ENCODE measurements at places on chromosomes 5 and 9. TPM values are rescaled to one million over a fixed set of nuclear protein-coding genes. Genes with fewer than 3 reads are reported as not detected.

ADAMTS19 gene
- 0.02 TPM for polyA plus RNA-seq

IFNA2 gene
- not detected for polyA plus RNA-seq

FCN2 gene
- not detected for polyA plus RNA-seq

SFXN1 gene
- 126 TPM for polyA plus RNA-seq

GPR151 gene
- polyA plus RNA-seq, result not detected

RETREG1 gene
- 0.14 TPM for polyA plus RNA-seq

- no peak for DNase-seq
Observed at GRCh38 chr5:168298949-168299348, 7.5 kb downstream of the WWC1 start.

DNA sequence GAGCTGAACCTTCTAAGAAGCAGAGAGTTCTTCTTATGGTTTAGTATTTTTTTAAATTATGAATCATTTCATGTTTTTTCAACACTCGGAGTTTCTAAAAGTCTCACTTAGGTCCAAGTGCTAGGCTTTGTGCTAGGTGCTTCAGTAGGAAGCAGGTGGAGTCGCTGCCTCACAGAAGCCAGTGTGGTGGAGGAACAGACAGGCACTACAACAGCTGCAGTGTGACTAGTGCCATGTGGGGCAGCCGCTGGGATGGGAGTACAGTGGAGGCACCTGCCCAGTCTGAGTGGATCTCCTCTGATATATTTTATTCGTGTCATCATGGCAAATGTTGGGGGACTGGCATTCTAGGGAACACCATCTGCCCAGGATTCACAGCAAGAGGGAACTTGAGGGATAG lies 15.3 kb downstream of the PCDHGC5 start:
- no peak for DNase-seq

DNA sequence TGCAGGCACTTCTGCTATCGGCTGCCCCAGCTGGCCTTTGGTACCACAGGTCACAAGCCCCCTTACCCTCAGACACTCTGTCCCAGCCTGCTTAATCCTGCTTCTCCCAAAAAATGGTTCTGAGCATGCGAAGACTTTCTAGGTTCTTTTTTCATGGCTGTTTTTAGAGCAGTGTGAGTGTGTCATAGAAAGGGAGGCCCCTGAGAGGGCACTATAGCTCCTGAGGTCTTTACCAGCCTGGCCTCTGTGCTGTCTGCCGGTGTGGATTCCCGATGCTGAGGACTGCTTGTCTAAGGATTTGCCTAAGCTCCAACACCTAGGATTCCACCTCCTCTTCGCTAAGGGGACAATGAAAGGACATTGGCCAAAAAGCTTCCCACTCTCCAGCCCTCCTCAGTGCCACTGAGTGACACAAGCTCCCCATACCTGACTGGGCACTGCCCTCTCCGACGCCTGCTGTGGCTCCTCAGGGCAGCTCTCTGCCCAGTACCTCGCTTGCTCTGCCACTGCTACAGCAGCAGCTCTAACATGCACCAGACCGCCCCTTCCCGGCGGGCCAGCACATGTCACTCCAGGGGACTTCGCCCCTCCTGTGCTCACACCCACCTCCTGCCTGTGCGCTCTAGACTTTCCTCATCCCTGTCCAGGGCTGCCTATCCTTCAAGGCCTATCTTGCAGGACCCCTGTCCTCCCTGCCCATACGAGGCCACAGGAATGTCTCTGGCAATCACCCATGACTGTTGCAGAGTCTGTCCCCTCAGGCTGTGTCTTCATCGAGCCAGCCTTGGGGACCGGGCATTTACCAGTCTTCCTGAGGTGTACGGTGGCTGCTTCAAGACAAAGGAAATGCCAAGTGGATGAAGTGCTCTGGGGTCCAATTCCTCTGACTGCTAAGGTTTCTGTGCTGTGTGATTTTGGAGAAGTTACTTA lies 21.0 kb downstream of the MACROH2A1 start:
- DNase-seq, result no peak

DNA sequence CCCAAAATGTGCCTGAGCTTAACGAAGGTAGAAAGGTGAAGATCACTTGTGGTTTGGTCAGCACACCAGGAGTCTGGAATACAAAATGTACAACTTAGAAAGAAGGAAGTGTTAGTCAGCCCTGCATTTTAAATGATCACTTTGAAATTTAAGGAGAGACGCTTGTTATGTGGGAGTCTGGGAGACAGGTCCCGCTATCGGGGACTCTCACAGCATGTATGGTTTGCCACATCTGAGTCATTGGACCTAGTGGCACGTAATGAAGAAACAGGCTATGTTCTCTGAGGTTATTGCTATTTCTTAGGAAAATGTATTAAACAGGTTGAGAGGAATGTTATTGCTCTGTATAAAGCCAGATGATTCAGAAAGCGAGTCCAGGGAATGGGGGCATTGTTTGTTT lies 2362.5 kb upstream of the WWC1 start:
- DNase-seq, result no peak

DNA sequence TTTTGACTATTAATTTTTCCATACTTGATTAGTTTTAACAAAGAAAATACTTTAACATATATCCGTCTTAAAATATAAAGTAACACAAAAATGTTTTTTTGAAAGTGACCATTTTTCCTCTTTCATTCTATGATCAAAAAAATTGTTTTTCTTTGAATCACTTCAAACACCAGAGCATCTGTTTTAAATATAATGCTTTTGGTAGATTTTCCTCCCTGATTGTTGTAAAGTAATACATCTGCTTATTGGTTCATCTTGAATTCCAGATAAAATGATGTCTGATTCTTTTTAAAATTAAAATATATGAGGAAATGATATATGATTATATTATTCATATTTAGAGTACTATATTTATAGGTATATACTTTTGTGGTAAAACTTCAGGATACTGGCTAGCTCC lies 76.2 kb upstream of the LPAR1 start:
- no peak for DNase-seq

GRCh38 chr5:173716058-173716682 lies 99.7 kb upstream of the BOD1 start:
- no peak for DNase-seq

- no peak for DNase-seq
Observed at GRCh38 chr5:117590944-117591343, 1016.3 kb upstream of the SEMA6A start.

GRCh38 chr9:108056084-108056804 lies 566.7 kb upstream of the KLF4 start:
- no peak for DNase-seq

GRCh38 chr5:107952450-107952849 lies 281.7 kb upstream of the EFNA5 start:
- no peak for DNase-seq

GRCh38 chr5:143308731-143309130 lies 94.8 kb downstream of the NR3C1 start:
- DNase-seq, result no peak

Data from AG04450 (cell line).